ENCODE measurements at places on chromosomes 6 and 20.

DNA sequence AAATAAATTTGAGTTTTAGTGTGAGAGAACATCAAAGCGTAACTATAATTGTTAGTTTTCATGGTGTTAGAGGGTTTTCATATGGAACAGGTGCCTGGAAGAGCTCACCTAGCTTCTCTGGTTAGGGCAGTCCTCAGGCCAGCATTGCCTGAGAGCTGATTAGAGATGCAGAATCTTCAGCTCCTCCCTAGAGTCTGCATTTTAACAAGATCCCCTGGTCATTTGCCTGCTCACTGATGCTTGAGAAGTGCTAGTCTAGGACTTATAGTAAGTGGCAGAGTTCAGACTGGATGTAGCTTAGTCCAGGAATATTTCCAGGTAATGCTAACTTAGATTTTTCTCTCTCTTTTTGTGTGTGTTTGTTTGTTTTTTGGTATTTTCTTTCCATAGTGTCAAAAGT, 21.7 kb upstream of the SMIM26 start:
- no peak for DNase-seq

DNA sequence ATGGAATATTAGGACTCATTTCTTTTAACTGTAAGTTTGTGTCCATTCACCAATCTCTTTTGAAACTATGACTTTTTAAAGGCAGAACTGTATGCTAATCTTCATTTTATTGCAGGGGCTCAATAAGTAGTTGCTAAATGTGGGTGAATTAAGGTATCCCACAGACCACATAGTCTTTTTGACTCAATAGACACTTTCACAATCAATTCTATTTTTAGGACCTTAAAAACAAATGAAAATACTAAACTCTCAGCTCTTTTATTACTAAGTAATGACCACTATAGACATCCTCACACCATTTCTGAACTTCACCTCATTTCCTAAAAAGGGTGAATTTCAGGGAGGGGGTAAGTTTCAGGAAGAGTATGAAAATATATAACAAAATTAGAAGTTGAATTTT, 106.8 kb upstream of the BEND6 start:
- DNase-seq, result no peak

DNA sequence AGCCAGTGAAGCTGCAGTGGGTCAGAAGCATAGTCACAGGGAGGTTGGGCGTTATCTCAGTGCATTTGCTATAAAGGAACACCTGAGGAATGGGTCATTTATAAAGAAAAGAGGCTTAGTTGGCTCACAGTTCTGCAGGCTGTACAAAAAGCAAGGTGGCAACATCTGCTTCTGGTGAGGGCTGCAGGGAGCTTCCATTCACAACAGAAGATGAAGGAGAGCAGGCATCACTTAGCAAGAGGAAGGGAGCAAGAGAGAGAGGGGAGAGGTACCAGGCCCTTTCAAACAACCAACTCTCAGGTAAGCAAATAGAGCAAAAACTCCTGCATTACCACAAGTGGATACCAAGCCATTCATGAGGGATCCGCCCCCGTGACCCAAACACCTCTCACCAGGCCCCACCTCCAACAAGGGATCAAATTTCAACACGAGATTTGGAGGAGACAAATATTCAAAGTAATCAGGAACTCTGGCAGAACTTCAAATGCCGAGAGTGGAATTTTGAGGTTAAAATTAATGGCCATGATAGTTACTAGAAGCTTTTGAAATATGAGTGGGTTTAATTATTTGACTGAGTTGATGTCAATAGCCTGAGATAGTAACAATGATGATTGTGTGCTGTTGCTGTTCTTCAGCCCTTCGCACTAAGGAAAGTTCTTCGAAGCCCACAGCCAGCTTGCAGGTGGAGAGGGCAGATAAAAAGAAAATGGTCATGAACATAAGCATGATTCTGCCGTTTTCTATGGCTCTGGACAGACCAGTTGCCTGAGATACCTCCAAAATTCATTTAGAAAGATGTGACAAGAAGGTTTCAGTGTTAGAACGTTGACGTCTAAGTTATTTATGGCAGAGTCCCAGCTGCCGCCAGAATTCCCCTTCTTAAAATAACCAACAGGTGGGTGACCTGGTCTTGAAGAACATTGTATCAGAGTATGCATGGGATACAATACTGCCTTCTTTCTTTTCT, 55.3 kb upstream of the ADTRP start:
- no peak for DNase-seq

DNA sequence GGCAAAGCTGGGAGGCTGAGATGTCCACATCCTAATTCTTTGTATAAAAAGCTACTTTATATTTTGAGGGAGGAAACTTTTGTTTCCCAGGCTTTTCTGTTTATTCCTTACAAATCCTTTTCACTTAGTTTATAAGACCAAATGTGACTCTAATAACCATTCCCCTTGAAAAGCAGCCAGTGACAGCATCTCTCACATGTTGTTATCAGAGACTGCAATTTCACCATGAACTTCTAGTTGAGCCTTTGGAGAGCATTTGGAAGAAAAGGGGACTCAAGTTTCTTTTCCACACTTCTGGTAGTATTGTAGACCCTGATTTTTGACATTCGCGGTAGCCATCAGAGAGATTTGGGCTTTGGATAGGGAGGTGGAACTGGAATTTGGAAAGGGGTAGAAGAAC, 215.8 kb downstream of the RNF144B start:
- no peak for DNase-seq

DNA sequence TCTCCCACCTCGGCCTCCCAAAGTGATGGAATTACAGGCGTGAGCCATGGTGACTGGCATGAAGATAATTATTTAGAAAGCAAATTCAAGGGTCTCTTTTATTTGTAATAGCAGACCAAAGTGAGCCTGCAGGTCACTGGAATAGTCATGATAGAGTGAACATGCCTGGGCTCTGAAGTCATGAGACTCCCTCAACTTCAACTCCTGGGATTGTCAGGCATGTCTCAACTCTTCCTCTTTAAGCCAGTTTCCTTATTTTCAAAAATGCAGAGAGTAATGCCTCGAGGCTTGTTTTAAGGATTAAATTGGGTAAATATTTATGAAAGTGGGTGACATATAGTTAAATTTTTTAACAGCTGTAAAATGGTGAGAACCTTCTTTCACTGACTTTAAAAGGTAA, 22.7 kb upstream of the HECA start:
- DNase-seq, result no peak

DNA sequence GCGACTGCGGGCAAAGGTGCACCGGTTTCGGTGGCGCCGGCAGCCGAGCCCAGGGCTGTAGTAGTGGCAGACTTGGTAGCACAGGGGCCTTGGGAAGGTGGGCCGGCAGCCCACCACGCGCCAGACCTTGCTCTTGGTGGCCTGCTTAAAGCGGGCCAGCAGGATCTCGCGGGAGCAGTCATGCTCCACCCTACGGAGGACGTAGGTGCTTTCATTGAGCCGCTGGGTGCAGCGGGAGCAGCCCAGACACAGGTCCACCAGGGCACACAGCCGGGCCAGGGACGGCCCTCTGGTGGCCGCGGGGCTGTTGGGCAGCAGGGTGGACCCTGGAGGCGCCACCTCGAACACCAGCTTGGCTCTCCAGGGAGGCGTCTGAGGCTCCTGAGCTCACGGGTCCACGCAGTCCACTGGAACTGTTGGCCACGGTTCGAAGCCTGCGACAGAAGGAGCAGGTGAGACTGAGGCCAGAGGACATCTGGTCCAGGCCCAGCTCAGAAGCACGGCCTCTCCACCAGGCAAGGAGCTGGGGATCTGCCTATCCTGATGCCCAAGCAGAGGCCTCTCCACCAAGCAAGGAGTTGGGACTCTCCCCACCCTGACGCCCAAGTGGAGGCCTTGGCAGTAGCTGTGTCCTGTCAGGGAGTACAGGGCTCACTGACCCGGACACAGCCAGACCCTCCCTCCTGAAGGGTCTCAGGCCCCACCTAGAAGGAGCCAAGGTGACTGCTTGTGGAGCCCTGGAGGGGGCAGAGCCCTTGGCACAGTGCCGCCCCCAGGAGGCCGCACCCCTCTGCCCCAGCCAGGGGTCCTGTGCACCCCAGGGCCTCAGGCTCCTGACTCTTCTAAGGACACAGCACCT, 1.0 kb downstream of the HELZ2 start:
- no peak for DNase-seq

- no peak for DNase-seq
Measured at GRCh38 chr20:45019027-45019761, 52.9 kb downstream of the STK4 start.

DNA sequence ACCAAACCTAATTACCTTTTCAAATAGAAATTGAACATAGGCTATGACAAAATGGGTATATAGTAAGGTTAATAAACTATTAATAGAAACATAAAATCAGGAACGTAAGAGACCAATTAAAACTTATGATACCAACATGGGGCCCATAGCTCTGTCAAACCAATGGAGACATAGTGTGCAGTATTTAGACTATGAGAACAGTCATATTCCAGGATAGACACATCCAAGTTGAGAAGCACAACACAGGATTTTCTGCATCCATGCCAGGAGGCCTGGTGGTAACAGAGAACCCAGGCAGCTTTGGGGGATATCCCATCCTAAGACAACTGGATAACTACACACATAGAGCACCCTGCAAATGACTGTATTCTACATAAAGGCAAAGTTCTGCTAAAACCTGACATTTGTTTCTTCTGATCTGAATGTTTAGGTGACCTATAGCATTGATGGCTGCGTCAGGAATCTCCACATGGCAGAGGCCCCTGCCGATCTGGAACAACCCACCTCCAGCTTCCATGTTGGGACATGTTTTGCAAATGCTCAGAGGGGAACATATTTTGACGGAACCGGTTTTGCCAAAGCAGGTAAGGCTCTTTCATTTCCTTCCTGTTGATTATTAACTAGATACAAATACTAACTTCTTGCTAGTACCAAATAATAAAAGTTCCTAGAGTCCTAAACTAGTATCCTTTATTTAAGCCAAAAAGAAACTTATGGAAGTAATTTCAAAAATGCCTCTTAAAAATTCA, 202.7 kb downstream of the ARHGAP18 start:
- DNase-seq, result no peak

DNA sequence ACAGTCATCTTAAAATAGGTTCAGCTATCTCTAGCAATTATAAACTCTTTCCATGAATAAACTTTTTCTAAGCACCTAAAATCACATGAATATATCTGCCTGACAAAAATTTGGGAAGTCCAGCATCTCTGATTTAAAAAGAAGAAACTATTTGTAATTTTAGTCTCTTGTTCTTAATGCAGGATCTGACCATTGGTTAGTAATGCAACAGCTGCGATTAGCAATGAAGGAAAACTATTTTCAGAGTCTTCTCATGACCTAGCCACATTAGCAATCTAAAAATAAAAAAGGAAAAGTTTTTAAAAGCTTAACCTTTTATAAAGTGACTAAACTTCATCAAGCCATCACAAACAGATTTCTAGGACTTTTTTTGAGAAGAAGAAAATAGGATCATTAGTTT, 97.5 kb downstream of the PTPRK start:
- no peak for DNase-seq
